ENCODE measurements at places on chromosomes 3 and 15.
A peak's percentile ranks its signal among the peaks of the same experiment; 100 is the strongest.

GRCh38 chr3:195876297-195877064, 31.9 kb downstream of the TNK2 start:
- no peak for DNase-seq

DNA sequence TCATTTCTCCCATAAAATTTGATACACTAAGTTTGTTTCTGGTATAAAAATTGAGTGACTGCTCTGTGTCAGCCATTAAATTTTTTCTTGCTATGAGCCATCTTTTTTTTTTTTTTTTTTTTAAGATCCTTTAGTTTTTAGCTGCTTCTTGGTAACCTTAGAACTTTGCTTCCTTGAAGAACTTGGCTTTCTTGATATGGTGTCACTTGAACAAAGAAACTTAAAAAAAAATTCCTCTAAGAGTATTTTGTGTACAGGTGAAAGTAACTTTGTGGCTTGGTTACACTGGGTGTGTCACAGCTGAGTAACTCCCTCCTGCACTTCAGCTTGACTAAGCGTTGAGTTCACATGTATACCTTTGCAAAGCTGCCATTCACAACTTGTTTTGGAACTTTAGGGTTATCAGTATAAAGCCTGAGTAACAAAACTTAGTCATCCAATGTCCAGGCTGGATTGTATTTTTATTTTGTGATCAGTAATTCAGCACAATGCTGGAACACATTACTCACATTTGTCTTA, 6.5 kb downstream of the CHD2 start:
- DNase-seq, result peak; percentile 67

GRCh38 chr3:110608566-110608965, 463.1 kb upstream of the NECTIN3 start:
- peak; percentile 56 for DNase-seq

- DNase-seq, result no peak
Measured at GRCh38 chr3:28677581-28677980, 329.0 kb upstream of the AZI2 start.

- DNase-seq, result no peak
Measured at GRCh38 chr15:31089368-31090047, 12.0 kb downstream of the TRPM1 start.

DNA sequence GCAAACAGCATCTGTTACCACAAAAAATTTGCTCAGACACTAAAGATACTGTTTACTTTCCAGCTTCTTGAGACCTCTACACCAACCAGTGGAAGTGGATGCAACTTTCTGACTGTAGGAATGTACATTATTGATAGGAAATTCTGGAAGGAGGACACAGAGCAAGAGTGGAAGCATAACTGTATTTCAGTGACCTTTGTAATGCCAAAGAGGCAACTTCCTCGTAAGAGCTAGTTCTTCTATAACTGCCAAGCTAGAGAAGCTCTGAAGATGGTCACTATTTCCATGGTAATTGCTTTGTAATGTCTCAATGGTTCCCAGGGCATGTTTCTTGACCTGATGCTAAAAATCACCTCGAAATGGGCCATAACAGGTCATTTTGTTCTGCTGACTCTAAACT, 96.3 kb upstream of the SLC2A2 start:
- DNase-seq, result no peak

DNA sequence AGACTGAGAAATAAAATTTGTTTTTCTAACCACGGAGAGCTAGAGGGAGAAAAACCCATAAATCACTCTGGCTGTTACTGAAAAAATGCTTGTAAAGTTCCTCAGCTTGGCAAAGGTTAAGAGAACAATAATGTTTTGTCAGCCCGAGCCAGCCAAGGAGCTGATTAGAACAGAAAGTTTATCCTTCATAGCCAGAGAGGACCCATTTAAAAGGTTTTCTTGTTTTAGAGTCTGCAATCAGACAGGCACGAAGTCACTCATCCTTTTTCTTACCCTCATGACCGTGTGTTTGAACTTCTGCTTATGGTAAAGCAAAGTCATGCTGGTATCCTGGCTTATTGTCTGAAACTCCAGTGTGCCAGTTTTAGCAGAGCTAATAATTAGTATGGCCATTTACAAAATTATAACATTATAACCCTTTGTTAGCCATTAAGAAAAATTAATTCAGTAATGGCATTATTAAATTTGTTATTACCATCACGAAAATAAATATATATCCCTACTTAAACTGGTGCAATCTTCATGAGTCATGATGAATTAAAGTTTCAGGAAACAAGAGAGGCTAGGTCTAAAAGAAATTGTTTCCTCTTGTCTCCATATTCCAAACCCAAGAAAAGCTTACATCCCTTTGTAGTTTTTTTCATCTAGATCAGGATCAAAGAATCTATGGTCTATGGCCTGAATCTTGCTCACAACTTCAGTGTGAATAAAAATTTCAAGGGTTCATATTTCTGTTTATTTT, 13.5 kb upstream of the STXBP5L start:
- peak; percentile 66 for DNase-seq

DNA sequence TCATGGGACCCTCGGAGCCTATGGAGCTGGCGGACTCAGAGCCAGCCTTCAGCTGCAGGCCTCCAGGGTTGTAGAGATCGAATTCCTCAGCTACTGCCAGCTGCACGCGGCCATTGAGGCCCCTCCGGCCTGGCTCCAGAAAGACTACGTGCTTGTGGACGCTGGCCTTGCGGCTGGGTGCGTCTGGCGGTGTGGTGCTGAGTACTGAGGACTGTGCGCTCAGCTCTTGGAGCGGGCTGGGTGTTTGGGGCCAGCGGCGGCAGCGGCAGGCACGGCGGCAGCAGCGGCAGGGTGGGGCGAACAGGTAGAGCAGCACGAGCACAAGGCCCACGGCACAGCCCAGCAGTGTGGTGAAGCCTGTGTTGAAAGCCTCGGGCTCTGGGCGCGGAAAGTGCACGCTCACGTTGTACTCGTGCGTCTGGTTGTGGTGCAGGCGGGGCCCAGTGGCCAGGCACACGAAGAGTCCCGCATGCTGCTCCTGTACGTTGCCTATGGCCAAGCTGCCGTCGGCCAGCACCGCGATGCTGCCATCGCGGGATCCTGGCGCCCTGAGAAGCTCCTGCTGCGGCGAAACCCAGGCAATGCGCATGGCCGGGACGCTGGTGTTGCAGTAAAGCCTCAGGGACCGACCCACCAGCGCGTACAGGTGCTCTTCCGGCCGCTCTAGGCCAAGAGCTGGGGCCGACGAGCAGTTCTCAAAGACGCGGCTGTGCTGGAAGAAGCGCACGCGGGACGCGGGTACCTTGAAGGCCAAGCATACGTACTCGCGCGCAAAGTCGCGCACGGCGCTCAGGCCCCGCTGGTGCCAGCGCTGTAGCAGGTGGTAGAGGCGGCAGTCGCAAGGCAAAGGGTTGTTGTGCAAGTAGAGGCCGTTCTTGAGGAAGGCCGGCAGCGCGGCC, 1.3 kb downstream of the AMIGO3 start:
- no peak for DNase-seq

DNA sequence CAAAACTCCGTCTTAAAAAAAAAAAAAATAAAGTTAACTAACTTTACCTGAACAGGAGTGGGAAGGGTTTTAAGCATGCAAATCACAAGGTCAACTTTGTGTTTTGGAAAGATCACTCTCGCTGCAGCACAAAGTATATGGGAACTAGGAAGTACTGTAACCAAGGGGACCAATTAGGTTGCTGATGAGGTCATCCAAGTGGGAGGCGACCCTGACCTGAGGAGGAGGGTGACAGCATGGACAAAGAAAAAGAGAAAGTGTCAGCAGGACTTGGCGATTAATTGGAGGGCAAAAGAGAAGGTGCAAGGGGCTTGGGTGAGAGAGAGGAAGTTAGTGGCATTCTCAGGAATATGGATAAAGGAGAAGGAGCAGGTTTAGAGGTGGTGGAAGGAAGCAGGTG, 89.5 kb upstream of the ZBED2 start:
- DNase-seq, result no peak

GRCh38 chr3:107106316-107106715, 270.9 kb upstream of the CCDC54 start:
- peak; percentile 73 for DNase-seq

GRCh38 chr3:78825118-78825857, 942.5 kb downstream of the ROBO1 start:
- no peak for DNase-seq

GRCh38 chr3:100073714-100074307, 40.5 kb downstream of the FILIP1L start:
- peak; percentile 88 for DNase-seq

All from astrocyte (in vitro differentiated cells and primary cell).